ENCODE measurements at places on chromosomes 4 and X.

DNA sequence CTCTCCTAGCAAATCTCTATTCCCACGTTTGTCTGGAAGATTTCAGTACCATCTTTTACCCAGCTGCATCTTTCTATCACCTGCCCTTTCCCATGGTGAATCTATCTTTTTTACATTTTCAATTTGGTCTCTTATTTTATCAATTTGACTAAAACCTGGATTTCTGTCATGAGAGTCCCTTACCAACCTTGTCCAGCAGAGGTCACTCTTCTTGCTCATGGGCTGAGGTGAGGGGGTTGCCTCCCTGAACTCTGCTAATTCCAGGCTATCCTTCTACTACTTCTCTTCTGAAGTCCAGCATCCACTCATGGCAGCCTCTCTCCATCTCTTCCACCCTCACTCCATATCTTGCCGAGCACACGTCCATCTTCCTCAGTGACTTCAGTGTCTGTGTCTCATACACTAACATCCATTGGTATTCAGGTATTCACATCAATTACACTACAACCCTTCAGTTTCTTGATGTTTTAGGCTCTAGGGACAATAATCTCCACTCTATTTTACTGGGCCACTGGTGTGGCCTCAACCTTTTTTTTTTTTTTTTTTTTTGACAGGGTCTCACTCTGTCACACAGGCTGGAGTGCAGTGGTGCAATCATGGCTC, 17.8 kb upstream of the ZNF827 start:
- DNase-seq, result peak; percentile 12

DNA sequence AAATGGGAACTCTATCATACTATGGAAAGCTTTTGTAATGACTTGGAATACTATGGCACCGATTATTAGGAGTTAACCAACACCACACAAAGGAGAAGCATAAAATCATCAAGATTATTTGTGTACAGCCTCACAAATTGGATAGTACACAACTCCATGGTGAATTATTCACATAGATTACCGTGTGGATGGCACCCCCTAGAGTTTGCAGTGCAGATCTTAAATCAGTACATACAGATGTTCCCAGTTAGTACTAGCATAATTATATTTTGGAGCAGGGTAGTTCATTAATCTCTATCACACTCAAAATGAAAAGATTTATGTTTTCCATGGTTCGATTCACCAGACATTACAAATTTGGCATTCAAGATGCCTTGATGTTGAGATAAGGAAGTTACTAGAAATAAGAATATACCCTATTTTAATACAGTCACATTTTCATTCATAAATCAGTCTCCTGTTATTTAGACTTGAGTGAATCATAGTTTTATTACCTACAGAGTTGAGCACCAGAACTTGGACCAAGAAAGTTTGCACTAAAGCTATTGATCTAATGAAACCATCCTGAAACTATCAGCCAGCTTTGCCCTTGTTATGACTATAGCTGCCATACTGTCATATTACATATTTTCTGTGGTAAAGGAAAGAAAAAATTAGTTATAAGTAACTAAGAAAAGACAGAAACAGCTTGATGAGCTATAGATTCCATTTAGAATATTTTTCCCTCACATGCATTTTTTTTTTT, 531.8 kb downstream of the GLUD2 start:
- peak; percentile 2 for DNase-seq

GRCh38 chrX:29542152-29542551, 673.2 kb upstream of the MAGEB2 start:
- DNase-seq, result no peak

GRCh38 chrX:63761639-63762038, 23.4 kb downstream of the ARHGEF9 start:
- no peak for DNase-seq

GRCh38 chr4:153553819-153554170, 87.6 kb downstream of the TMEM131L start:
- DNase-seq, result no peak

DNA sequence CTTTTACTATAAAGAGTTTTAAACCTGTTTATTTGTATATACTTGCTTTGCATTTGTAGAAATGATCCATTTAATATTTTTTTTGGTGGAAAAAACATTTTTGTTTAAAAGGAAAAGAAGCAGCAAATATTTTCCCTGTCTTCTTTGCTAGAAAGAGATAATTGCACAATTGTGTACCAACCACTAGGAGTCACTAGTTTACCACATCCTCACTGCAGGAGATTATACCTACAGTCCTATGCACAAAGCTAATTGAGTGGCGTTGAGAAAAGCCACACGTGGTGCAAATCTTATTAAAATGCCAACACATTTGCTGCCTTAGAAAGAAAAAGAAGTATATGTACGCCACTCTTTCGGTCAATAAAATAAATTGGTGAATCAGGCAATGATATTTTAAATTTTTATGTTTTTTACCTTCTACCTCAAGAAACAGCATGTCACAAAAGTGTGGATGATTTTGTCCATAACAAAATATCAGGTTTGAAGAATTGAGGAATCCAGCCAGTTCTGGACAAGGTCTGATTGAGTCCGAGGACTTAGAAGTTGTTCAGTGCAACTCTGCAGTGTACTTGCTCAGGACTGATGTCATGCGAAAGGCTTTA, 102.9 kb downstream of the GRXCR1 start:
- no peak for DNase-seq

- DNase-seq, result no peak
These were observed 101.4 kb downstream of the FNIP2 start for GRCh38 chr4:158870282-158870625.

DNA sequence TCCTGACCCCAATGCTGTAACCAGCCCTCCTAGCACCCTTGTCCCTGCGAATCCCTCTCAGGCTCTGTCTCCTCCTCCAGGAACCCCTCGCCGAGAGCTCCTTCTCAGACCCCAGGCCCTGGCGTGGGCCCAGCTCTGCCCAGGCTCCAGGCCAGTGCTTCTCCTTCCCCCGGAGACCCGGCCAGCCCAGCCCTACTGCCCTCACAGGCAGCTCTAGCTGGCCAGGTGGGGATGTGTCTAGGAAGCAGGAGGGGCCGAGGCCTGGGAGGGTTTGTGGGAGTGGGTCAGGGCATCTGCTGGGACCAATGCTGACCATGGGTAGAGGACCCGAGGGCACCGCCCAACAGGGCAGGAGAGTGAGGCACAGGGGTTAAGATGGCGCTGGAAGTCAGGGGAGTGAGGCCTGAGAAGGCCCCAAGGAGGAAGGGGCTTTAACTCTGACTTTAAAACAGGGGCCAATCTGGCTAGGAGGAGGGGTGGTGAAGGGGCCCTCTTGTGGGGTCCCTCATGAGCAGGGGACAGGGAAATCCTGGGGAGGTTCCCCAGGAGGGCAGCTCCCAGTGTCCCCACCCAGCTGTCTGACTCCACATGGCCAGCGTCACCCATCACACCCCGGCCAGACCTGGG, 64.7 kb upstream of the NKX1-1 start:
- no peak for DNase-seq

DNA sequence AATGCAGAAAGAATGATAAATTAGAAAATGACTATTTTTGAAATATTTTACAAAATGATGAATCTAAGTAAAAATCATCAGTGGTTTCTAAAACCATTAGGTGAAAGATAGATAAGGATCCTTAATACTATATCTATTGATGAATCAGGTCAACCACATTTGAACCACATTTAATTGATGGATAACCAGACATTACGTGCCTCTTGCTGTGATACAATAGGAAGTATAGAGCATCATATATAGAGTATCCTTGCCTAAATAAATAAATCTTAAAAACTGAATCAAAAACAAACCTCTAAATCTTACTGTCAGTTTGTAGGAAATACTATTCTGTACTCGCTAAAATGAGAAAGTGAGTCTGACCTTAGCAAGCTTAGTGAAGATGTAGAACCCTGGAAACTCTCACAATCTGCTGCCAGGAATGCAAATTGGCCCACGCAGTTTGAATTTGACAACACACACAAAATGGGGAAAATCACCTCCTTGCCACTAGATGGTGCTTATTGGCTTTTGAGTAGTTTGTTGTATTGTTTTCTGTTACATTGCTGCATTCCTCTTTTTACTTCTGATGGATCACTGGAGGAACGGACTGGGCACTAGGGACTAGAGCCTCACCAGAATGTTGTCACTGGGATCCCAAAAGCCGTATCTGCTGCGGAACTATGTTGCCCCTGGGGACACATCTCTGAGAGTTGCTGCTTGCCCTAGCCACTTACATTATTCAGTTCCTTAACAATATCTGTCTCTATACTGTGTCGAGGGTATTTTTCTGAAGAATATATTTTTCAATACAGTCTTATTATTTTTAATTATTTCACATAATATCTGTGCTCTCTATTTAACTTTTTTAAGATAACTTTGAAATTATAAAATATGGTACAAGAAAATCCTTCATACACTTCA, 25.4 kb upstream of the SLAIN2 start:
- no peak for DNase-seq

- no peak for DNase-seq
These were observed 31.4 kb downstream of the TEX13A start for GRCh38 chrX:105189093-105189492.

DNA sequence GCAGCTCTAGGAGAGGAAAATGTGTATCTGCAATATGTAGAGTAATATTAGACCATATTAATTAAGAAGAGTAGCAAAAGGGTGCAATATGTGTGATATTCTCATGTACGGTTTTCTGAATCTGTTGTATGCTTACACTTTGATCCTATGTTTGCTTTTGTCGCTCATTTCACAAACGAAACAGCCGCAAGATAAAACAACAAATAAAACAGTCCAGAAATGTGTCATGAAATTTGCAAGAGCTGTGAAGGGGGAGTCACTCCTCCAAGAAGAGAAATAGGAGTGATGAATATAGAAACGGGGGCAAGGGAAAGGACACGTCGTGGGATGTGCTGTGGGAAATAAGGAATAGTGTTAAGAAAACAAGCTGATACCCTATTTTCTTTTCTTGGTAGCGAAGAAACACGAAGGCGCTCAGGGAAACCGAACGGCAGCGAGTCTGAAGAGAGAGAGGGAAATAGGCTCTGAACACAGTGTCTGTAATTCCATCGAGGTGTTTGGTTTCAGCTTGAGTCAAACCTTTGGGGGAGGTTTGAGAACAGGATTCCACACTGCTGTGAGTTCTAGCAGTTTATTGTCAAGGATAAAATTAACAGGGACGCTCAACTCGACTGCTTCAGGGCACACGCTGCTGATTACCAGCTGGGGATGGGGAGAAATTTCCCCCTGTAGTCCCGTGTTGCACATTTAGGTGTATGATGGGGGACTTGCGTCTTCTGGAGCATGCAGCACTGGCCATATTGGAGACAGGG, 595.6 kb upstream of the TENM3 start:
- DNase-seq, result no peak

GRCh38 chr4:187606581-187606980, 389.0 kb upstream of the ZFP42 start:
- peak; percentile 2 for DNase-seq

DNA sequence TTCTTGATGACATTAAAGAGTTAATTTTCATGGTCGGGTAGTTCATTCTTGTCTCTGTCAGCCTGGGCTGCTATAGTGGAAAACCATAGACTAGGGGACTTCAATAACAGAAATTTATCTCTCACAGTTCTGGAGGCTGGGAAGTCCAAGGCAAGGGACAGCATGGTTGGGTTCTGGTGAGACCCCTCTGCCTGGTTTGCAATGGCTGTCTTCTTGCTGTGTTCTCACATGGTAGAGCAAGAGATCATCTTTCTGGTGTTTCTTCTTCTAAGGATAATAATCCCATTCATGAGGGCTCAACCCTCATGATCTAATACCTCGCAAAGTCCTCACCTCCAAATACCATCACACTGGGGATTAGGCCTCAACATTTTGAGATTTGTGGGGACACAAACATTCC, 50.1 kb downstream of the RHOH start:
- no peak for DNase-seq

DNA sequence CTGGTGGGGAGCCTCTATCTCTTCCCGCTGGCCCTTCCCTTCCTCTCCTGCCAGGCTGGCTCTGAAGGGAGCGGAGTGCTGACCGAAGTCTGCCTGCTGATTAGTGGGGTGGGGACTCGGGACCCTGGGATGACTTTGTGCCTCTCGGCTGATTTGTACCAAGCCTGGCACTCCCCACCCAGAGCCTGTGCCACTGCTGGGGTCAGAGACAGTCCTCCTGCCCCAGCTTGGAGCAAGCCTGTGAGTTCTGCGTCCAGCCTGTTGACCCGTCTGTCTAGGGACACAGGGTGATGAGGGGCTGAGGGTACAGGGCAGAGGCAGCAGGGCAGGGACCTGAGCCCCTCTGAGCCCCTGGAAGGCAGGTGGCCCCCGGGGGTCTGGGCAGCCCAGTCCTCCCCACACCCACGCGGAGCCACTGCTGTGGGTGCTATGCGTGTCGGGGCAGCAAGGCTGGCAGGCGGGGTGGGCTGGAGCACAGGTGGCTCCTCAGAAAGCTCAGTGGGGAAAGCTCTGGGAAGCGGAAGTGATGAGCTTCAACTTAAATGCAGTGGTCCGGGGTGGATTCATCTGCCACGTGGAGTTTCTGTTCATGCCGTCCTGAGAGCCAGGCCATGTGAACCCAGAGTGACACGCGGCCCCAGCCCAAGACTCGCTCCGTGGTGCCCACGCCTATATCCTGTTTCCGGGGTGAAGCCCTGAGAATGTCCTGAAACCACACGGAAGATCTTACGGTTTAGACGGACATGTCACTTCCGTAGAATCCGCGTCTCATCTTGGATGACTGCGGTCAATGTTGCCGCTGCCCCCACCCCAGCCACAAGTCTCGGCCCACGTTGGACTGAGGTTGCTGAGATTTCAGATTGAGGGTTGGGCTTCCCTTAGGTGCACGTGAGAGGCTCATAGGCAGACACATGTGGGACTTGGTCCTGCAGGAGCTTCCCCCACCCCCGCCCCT, 21.1 kb upstream of the UVSSA start:
- no peak for DNase-seq

GRCh38 chr4:22071749-22072148, 123.2 kb upstream of the KCNIP4 start:
- no peak for DNase-seq

DNA sequence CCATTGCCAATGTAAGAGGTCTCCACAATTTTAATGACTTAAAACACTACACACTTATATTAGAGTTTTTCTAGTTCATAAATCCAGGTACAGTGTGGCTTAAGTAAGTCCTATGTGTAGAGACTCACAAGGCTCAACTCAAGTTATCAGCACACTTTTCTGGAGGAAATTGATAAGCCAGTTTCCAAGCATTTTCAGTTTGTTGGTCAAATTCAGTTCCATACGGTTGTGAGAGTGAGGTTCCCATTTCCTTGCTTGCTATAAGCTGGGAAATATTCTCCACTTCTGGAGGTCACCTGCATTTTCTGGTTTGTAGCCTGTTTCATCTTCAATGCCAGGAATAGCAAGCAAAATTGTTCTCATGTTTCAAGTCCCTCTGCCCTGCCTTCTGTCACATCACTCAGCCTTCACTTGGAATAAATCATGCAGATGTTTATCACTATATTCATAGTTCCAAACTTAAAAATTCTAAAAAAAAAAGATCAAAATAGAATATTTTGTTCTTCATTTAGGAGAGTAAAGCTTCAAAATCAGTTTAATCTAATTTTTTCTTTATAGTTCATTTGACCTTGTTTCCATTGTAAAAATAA, 1137.5 kb upstream of the INTU start:
- DNase-seq, result no peak

DNA sequence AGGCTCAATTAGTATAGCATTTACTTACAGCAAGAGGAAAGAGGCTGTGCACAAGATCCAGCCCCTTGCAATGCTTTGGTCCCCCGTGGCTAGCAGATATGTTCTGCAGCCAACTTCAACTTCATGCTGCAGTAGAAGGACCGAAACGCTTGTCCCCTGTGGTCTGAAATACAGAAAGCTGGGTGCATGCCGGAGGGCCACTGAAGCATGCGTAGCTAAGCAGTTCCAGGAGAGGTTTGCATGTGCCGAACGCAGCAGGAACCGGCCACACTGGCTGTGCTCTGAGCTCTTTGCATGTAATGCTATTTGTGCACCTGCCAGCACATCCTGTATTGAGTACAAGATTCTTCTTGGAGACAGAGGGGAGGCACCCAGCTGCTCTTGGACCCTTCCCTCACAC, 35.8 kb upstream of the SHISA3 start:
- DNase-seq, result no peak

Data from stimulated activated CD4-positive, alpha-beta T cell treated with anti-CD3 and anti-CD28 coated beads, Interleukin-1b, Interleukin-23, amount 100 ng/mL, for 48 hours (primary cell).